Heart left ventricle (tissue), 16 donors: ENCODE measurements at places on chromosomes 12 and 14.

- H3K36me3 ChIP-seq, result no peaks in the 10 kb centered on the region
- H3K27ac ChIP-seq, result no peak overlapping the region
- H3K4me1 ChIP-seq, result no peaks in the 10 kb centered on the region
- no peak for DNase-seq
- H3K27me3 ChIP-seq, result peaks cover 2% of the 10 kb centered on the region
Measured at GRCh38 chr14:74429221-74429691, 3.2 kb upstream of the SYNDIG1L start.

DNA sequence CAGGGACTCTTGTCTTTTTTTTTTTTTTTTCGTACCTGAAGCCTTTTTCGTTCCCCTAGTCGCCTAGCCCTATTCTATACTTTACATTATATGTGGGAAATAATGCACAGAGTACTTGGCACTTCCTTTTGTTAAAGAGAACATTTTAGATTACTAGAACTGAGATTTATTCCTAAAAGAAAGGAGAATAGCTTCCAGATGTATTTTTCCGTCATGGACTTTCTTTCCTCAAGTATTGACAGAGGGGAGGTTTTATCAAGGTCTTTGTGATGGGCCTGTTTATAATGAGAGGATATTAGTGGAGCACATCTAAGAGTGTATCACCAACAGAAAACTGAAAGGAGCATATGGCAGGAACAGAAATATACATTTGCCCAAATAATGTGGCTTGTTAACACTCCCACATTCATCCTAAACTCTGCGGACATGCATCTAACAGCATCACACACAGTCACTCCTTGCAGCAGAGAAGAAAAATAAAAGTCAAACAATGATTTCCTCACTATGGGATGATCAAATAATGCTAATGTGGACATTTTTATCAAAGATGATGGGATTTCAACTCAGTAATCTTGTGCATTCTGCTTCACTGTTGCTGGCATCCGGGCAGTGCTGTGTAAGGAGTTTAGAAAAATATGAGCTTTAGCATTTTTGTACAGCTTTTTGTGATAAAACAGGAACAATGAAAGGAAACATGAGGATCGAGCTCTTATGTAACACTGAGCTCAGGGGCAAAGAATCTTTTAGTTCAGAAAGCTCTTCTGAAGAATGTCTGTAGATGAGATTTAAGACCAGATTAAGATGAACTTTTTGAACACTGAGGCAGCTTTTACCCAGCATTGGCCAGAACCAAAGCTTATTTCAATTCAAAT is 183.1 kb downstream of the EGLN3 start:
- no peak overlapping the region for H3K4me3 ChIP-seq
- no peak overlapping the region for H3K27ac ChIP-seq
- no peaks in the 10 kb centered on the region for H3K36me3 ChIP-seq
- H3K27me3 ChIP-seq, result no peaks in the 10 kb centered on the region

GRCh38 chr12:53770281-53770680 is 18.5 kb upstream of the CISTR start:
- H3K27me3 ChIP-seq, result no peaks in the 10 kb centered on the region
- DNase-seq, result no peak
- H3K4me1 ChIP-seq, result no peaks in the 10 kb centered on the region
- H3K27ac ChIP-seq, result no peak overlapping the region

- H3K4me3 ChIP-seq, result no peak overlapping the region
- no peaks in the 10 kb centered on the region for H3K36me3 ChIP-seq
- no peak overlapping the region for H3K27ac ChIP-seq
Measured at GRCh38 chr14:20456971-20457370, 1.9 kb downstream of the APEX1 start.

DNA sequence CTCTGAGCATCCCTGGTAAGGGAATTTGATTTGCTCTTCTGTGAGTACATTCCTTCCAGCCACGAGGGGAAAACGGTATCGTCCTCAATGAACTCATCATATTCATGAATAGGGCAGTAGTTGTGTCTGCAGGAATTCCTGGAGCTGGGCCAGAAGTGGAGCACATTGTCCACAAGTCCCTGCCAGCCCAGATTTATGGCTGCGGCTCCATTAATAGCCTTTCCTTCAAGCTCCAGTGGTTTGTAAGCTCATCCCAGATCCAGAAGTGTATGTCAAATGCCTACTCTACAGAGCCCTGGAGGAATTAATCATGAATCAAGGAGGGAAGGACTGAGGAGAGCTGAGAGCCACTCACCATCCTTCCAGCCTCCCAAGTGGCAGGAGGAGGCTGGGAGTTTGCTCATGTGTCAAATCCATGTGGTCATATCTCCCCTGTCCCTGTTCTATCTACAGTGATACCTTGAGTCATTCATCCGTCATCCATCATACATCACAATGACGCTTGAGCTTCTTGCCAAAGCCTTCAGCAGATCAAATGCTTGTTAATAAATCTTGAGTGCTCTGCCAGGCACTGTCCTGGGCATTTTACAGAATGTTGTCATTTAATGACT is 65.5 kb downstream of the SVOP start:
- no peaks in the 10 kb centered on the region for H3K27me3 ChIP-seq
- no peak overlapping the region for H3K27ac ChIP-seq
- H3K36me3 ChIP-seq, result no peaks in the 10 kb centered on the region
- no peaks in the 10 kb centered on the region for H3K4me1 ChIP-seq

- no peaks in the 10 kb centered on the region for H3K36me3 ChIP-seq
- H3K4me1 ChIP-seq, result no peaks in the 10 kb centered on the region
Measured at GRCh38 chr14:79638672-79639266, 572.5 kb downstream of the DIO2 start.

- no peaks in the 10 kb centered on the region for H3K27me3 ChIP-seq
- H3K36me3 ChIP-seq, result no peaks in the 10 kb centered on the region
- DNase-seq, result no peak
- H3K4me3 ChIP-seq, result no peak overlapping the region
Measured at GRCh38 chr14:70909733-70910614, 2.7 kb downstream of the PCNX1 start.

DNA sequence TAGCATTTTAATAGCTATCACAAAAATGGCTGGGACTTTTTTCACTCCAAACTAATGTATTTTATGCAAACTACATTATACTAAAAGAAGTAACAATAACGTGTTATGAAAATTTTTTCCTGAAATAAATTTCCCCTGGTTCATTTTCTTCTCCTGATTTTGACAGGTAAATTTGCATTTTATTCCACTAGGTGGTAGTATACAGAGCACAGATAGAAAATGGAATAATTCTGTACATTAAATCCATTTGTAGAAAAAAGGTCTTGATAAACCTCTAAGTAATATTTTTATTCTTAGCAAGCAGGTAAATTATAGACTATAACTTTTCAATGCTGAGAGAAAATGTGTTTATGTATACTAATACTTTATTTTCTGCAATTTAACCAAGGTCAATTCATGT is 96.5 kb downstream of the BCAT1 start:
- DNase-seq, result no peak
- no peaks in the 10 kb centered on the region for H3K4me1 ChIP-seq

DNA sequence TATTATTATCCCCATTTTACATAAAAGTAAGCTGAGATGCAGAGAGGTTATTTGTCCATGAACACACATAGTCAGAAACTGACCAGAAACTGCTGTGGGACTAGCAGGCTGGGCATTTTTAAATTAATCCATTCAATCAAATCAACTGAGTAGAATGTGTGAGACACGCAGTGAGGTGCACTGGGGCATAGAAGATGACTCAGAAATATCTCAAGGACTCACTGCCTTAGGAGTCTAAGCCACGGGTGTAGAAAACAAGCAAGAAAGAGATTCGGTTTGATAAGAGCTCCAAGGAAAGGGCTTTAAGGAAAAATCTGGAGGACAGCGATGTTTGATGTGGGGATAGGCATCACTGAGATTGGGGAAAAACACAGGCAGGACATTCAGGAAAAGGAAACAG is 127.8 kb downstream of the ANO2 start:
- DNase-seq, result no peak
- no peak overlapping the region for H3K27ac ChIP-seq
- no peak overlapping the region for H3K4me3 ChIP-seq
- H3K4me1 ChIP-seq, result no peaks in the 10 kb centered on the region
